Endothelial cell (in vitro differentiated cells): ENCODE measurements at places on chromosomes 12 and 14.

- peaks cover 11% of the 10 kb centered on the region for H3K27me3 ChIP-seq
- peaks cover 18% of the 10 kb centered on the region for H3K4me1 ChIP-seq
- DNase-seq, result no peak
- no peak overlapping the region for H3K27ac ChIP-seq
- H3K36me3 ChIP-seq, result peaks cover 4% of the 10 kb centered on the region
- H3K4me3 ChIP-seq, result no peak overlapping the region
These were observed 3.6 kb upstream of the SSTR1 start for GRCh38 chr14:38203929-38204718.

- DNase-seq, result no peak
- H3K4me3 ChIP-seq, result no peak overlapping the region
- no peaks in the 10 kb centered on the region for H3K36me3 ChIP-seq
- peaks cover 53% of the 10 kb centered on the region for H3K4me1 ChIP-seq
These were observed 90.4 kb downstream of the SRGAP1 start for GRCh38 chr12:63934936-63935335.

GRCh38 chr14:64931123-64931522 lies 11.4 kb downstream of the GPX2 start:
- H3K4me3 ChIP-seq, result no peak overlapping the region
- H3K27ac ChIP-seq, result no peak overlapping the region
- H3K27me3 ChIP-seq, result no peaks in the 10 kb centered on the region

DNA sequence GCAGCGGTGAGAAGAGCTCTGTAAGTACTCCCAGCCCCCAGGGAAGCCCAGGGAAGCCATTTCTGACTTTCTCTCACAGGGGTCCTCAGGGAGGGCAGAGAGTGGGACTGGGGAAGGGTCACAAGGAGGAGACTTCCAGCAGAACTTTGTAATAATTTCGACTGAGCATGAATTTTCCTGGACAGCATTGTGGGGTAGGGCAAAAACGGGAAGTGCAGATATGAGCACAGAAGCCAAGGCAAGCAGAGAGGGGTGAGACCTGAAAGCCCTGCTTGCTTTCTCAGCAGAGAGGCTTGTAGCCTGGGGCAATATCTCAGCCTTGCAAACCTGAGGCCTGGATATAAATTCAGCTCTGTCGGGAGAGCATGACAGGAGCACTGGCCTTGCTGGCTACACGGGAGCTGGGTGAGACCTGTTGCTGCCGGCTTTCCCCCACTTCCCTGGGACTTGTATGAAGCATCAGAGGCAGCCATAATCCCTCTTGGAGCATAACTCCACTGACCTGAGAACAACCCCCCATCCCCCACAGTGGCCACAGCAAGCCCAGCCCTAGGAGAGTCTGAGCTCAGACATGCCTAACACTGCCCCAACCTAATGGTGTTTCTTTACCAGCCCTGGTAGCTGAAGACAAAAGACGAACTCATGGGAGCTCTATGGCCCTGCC lies 9.8 kb upstream of the IQSEC3 start:
- no peak overlapping the region for H3K27ac ChIP-seq
- H3K4me1 ChIP-seq, result no peaks in the 10 kb centered on the region
- no peak for DNase-seq
- H3K4me3 ChIP-seq, result no peak overlapping the region

GRCh38 chr12:66497008-66497897 lies 181.6 kb downstream of the GRIP1 start:
- DNase-seq, result no peak
- peaks cover 22% of the 10 kb centered on the region for H3K4me1 ChIP-seq
- no peak overlapping the region for H3K27ac ChIP-seq
- H3K36me3 ChIP-seq, result no peaks in the 10 kb centered on the region
